ENCODE measurements at places on chromosomes 2 and 18. TPM values are rescaled to one million over a fixed set of nuclear protein-coding genes. Genes with fewer than 3 reads are reported as not detected.

The RAPGEF4 gene
- 1.3 TPM for total RNA-seq

The IL36RN gene
- total RNA-seq: not detected

The MARCHF7 gene
- total RNA-seq: 24.2 TPM

The SERPINB10 gene
- total RNA-seq: not detected

The PKDCC gene
- total RNA-seq: 57.8 TPM

The HOXD3 gene
- total RNA-seq: not detected

The MIB1 gene
- total RNA-seq: 47.0 TPM

The GKN2 gene
- not detected for total RNA-seq

- DNase-seq: peak; percentile 80
These were observed 68.9 kb upstream of the ITM2C start for GRCh38 chr2:230795856-230796255.

DNA sequence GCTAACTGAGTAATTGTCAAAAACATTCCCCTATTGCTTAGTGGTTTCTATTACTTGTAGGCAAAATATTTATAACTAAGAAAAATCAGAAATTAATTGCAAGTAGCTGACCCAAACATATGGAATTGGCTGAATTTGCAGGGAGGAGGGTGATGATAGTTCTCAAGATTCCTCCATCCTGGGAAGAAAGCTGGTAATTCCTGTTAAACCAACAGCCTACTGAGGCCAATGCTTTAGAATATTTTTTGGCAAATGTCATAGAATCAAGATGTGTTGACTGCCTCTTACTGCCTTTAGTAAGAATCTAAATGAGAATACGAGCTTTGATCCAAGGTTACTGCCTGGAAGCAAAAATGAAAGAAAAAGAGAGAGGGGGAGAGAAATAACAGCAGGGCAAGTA lies 120.0 kb downstream of the COL6A3 start:
- no peak for DNase-seq

DNA sequence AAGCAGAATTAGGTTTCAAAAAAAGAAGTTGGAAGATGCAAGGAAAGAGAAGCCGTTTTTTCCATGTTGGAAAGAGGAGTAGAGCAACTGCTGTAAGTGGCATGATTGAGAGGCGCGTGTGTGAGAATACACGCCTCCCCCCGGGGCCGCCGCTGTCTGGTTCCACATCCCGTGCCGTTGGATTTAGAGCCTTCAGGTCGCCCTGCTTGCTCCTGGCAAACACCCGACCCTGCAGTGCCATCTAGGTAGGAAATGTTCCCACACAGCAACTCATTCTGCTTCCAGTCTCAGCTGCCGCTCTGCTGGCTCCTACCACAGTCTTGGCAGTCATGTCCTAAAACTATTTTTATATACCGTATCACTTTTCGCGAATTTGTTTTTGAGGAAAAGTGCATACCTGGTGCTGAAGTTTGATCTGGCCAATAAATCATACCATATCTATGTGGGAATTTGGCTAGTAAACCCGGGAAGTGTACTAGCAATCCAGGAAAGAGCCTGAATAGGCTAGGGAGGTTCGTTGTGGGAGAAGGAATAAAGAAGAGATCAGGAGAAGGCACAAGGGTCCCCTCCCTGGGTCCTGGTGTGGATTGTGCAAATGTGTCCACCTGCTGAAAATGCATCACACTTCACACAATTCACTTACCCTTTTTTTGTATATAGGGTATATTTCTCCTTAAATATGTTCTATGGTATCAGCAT lies 372.7 kb downstream of the FBXO15 start:
- DNase-seq: peak; percentile 35

DNA sequence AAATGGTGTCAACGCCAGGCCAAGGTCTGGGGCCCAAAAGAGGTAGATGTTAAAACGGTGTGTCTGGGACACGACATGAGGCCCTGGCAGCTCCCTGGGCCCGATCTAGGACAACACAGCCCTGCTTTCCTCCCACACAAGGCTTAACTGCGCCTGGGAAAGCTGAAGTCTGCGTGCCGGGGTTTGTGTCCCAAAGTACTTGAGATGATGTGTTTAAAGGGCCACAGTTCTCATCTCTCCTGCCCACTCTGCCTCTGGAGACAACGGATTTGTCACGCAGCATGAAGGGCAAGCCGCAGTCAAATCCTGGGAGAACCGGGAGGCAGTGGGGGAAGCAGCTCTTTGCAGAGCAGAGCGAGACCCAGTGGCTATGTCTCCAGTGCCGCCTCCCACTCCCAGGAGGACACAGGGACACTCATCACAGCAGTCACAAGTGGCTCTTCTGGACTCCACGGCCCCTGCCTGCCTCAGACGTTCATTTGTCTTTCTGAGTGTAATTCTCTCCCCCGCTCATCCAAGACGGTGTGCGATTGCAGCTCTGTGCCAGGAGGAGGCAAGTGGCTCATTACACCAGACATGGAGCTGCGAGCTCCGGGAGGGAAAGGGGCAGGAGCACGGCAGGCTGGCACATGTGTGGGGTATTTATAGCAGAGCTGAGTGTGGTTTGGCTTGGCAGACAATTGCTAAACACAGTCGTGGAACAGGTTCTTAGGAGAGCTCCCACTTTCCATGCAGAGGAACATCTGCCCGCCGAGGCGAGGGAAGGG lies 57.7 kb upstream of the SEMA4C start:
- no peak for DNase-seq

DNA sequence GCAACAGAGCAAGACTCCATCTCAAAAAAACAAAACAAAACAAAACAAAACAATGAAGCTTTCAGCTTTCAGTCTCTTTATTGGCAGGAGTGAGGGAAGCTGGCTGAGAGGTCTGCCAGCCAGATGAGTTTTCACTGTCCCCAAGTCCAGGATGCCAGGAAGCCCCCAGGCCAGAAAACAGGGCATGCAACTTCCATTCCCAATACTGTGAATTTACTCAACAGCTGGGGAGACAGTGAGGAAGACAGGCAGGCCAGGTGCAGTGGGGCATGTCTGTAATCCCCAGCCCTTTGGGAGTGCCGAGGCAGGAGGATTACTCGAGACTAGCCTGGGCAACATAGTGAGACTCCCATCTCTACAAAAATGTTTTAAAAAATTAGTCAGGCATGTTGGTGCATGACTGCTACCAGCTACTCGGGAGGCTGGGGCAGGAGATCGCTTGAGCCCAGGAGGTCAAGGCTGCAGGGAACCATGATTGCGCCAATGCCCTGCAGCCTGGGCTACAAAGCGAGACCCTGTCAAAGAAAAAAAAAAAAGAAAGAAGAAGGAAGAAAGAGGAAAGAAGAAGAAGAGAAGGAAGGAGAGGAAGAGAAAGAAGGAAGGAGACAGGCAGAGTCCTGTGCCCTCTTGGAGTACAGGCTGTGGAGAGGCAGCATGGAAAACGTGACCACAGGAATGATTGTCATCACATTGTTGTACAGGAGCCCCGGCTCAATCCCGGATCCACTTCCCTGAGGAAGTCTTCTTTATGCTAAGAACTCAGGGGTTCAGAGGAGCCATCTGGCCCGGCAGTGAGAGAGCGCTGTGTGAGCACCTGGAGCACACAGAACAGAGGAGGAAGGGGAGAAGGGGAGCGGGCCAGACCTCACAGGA lies 29.2 kb upstream of the POMC start:
- no peak for DNase-seq

- DNase-seq: peak; percentile 63
These were observed 29.0 kb downstream of the SESTD1 start for GRCh38 chr2:179235463-179236108.

DNA sequence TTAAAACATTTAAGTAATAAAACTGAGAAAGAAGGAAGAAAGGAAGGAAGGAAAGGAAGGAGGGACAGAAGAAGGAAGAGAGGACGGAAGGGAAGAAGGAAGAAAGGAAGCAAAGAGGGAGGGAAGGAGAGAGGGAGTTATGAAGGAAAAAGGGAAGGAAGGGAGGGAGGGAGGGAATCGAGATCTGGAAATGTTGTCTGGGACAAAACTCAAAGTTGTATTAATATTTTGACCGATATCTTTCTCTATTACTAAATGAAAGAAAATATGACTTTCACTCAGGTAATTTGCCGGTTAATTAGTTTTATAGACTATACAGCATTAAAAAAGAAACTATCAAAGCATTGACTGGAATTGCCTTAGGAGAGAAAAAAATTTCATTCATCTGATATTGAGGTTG lies 44.4 kb downstream of the G6PC2 start:
- no peak for DNase-seq

- peak; percentile 99 for DNase-seq
These were observed 189.3 kb downstream of the SH3RF3 start for GRCh38 chr2:109318150-109318948.

DNA sequence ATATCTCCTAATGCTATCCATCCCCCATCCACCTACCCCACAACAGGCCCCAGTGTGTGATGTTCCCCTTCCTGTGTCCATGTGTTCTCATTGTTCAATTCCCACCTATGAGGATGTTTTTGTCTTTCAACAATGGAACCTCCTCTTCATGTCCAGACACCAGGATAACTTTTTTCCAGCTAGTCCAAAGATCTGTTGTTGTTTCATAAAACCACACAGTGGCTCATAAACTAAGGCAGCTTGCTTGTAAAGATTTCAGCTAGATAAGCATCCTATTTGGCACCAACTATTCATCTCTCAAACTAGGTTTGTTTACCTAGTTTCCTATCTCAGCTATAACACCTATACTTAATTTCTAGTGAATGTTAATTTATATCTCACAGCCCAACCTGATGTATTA lies 937.7 kb downstream of the TRIB2 start:
- no peak for DNase-seq

- DNase-seq: no peak
These were observed 157.1 kb downstream of the GBX2 start for GRCh38 chr2:236010920-236011685.

GRCh38 chr2:135985826-135986393 lies 484 bp upstream of the DARS1 start:
- no peak for DNase-seq

DNA sequence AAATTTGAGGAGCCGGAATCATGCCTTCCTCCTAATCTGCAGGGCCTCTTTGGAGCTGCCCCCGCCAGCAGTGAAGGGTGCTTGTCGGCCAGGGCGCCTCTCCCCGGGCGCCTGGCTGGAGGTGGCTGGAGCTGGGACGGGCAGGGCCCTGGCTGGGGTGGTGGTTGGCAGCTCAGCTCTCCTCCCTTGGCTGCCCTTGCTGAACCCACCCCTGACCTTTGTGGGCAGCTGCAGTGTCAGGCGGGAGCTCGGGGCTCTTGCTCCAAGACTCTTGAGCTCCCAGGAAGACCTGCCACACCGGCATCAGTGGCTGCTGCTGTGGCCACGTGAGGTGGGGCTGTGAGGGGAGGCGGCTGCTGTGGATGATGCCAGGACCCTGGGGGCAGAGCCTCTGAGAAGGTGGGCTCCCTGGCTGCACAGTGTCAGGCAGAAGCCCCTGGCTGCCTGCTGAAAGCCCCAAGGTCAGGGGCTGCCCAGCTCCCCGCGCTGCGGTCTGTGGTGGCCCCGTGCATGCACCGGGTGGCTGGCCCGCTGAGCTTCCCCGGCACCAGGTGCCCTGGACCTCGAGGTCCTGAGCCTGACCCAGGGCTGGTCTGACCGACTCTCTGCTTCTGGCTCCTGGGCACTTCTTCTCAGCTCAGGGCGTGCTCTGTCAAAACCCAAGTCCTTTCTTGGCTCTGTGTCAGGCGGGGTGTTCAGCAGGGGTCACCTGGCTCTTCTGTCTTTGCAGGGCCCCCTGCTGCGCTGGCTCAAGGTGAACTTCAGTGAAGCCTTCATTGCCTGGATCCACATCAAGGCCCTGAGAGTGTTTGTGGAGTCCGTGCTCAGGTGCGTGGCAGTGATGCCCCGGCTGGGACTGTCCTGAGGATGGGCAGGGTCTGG lies 34.5 kb downstream of the PDIA6 start:
- no peak for DNase-seq

- DNase-seq: peak; percentile 89
These were observed 299.2 kb downstream of the INSIG2 start for GRCh38 chr2:118387509-118387908.

DNA sequence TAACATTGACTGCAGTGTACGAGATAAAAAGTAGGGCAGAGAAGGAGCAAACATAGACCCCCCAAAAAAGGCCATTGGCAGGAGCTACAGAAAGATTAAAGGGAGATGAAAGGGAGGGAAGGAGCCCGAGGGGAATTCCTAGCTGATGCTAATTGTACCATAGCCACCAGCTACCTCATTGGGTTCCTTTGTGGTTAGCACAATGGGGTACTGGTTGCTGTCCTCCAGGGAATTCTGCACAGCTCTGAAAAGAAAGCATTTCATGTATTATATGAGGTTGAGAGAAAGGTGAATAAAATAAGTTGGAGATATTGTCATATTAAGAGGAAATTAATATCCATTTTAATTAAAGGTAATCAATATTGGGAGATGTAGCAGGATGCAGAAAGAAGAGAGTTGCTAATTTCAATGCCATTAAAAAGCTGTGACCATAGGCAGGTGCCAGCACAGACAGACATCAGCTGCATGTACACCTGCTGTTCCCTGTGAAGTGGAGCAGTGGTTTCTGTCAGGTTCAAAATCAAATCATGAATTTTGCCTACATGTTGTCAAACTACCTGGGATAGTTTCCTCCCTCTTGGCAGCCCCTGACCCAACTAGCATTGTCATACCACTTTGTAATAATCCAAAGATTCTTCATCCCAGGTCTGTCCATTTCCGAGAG lies 185.4 kb upstream of the DLGAP1 start:
- DNase-seq: no peak

DNA sequence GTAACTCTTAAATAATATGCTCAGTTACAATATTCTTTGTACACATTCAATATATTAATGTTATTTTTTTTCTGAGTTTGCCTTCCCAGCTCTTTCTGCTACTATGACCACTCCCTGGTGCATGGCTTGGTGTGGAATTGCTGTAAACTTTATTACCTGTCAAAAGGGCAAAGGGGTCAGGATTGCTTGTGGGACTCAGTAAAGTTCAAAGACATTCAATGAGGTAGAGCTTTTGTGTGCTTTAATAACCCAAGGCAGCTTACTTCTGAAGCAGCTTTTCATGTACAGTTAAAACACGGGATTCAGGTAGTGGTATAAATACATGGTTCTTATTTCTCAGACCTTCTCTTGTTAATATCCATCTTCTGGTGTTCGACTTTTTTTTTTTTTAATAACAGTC lies 132.8 kb downstream of the MEIS1 start:
- no peak for DNase-seq

DNA sequence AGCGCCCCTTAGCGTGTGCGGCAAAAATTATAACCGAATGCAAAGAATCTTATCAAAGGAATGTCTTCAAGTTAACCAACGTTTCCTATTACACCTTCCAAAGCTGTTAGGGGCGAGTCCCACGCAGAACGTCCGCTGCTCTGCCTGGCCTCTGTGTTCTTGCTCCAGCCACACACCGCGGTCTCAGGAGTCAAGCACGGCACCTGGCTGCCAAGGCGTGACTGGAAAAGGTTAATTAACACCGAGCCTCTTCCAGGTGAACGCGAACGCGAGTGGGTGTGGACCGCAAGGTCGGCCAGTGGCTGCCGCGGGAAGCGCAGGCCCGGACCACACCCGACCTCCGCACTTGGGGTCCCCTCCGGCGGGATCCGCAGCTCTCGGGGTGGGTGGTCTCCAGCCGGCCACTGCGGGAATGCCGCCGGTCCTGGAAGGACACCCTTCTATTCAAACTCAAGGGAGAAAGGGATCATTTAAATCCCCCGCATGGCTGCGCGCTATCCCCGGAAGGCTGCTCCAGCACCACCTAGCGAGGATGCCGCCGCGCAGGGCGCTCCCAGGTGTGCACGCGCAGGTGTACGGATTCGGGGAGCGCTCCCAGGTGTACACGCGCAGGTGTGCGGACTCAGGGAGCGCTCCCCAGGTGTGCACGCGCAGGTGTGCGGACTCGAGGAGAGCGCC lies 830 bp downstream of the CYB5A start:
- peak; percentile 22 for DNase-seq
